ENCODE measurements at places on chromosomes 16 and 17.

DNA sequence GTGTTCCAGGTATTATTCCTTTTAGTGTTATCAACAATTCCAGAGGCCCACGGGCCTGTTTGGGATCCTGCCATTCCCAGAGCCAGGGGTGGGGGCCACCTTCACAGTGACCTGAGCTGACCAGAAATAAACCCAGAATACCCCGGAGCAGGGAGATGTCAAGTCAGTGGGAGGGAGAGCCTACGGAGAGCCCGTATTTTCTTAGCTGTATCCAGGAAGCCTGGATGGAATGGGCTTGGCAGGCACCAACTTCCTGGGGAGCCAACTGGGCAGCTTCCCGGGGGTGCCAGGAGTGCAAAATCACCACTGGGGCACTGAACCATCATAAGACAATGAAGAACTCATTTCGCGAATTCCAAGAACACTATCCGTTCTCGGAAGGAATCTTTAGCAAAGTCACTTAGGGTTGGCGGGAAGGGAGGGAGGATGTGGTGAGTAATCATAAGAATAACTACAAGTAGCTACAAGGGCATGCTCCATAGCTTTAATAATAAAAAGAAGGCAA lies 13.2 kb upstream of the MRTFB start:
- DNase-seq, result no peak

GRCh38 chr17:348692-349425 lies 3.7 kb downstream of the RPH3AL start:
- DNase-seq, result no peak

- DNase-seq, result no peak
Measured at GRCh38 chr17:63082952-63083351, 116.9 kb downstream of the TANC2 start.

GRCh38 chr16:643050-643368 lies 1.4 kb downstream of the MCRIP2 start:
- no peak for DNase-seq

GRCh38 chr17:75636381-75637142 lies 3.3 kb downstream of the SMIM5 start:
- DNase-seq, result no peak

- DNase-seq, result no peak
Measured at GRCh38 chr16:22202261-22202637, 3.8 kb upstream of the EEF2K start.

DNA sequence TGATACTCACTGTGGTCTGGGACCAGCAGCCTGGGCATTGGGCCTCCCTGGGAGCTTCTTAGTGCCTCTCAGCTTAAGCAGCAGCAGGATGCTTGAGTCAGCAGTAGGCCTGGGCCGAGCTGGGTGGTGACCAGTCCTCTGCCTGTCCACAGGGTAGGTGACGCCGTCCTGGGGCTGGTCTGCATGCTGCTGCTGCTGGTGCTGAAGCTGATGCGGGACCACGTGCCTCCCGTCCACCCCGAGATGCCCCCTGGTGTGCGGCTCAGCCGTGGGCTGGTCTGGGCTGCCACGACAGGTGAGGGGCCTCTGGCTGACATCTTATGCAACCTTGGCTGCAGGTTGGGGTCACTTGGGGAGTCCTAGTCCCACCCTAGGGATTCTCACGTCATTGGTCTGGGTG lies 7.4 kb downstream of the SLC26A11 start:
- no peak for DNase-seq

- no peak for DNase-seq
Measured at GRCh38 chr16:69311533-69312387, 610 bp downstream of the VPS4A start.

DNA sequence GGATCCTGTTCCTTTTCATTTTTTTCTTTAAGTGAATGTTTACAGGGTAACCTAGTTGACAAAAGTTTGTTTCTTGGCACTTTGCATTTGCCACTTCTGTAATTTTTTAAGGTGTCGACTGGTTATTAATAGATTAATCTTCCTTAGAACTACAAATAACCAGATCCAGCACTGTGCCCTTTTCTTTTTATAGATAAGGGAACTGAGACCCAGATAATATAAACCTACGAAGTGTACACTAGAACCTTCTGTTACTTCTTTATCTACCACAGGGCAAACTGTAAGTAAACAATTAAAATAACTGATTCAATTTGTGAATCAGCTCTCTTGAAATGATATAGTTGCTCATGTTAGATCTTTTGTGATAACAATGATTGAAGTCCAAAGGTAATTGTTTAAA lies 55.4 kb downstream of the NLK start:
- no peak for DNase-seq

GRCh38 chr17:79711715-79712305 lies 18.9 kb upstream of the ENPP7 start:
- DNase-seq, result no peak

DNA sequence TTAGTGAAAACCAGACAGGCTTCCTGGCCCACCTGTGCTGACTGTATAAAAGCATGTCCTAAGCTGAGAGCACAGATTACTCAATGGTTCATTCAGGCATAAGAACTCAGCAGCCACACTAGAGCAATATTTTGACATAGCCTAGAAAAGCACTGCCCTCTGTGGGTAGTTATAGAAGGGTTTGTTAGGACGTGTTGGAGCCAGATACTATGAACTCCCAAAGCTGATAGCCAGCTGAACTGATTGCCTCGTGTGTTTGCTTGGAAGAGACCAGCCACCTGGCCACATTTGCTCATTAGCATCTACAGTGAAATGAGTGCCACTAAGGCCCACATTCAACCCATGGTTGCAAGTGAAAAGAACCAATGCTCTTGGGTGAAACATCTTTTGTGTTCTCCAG lies 30.8 kb upstream of the ABCA5 start:
- no peak for DNase-seq

DNA sequence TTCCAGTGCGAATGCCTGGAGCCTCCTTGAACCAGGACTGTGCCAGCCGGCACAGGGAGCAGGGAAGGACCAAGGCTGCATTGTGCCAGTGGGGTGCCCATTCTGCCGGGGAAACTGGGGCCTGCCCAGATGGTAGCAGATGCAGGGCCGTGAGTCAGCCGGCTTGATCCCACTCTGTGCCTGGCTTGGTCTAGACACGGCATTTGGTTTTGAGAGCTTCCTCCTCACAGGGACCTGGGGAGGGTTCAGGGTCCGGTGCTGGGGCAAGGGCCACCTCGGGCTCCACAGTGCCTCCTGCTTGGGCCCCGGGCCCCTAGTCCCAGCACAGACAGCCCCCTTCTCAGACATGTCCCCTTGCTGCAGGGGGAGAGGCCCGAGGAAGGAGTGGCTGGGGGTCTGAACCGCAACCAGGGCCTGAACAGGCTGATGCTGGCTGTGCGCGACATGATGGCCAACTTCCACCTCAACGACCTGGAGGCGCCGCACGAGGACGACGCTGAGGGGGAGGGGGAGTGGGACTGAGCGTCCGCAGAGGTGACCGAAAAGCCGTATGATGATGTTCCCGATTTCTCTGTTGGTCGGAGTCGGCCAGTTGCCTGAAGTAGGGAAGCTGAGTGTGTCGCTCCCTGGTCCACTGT lies 7.8 kb upstream of the MC1R start:
- no peak for DNase-seq

DNA sequence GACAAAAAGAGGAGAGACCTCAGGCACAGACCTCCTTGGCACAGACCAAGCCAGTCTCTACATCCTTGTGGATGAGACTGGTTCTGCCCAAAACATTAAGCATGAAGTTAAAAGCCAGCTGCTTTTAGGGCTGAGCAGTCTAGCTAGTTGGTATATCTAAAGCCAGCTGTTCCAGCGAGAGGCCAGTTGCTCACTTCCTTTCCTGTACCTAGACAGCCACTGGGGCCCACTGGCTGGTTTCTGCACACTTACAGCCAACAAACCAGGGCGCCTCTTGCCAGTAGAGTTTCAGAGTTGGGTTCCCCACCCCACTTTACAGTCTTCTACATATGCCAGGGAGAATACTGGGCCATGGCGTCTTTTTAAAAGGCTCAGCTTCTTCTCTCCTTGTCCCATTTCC lies 242.4 kb downstream of the ZFHX3 start:
- DNase-seq, result no peak

GRCh38 chr17:51672065-51672464 lies 411.7 kb downstream of the UTP18 start:
- no peak for DNase-seq

GRCh38 chr16:24531166-24531565 lies 8.2 kb upstream of the RBBP6 start:
- no peak for DNase-seq

- no peak for DNase-seq
Measured at GRCh38 chr16:82728901-82729300, 102.1 kb downstream of the CDH13 start.

- DNase-seq, result no peak
Measured at GRCh38 chr16:17294856-17295255, 175.9 kb downstream of the XYLT1 start.

GRCh38 chr16:82421851-82422250 lies 204.9 kb upstream of the CDH13 start:
- DNase-seq, result no peak

DNA sequence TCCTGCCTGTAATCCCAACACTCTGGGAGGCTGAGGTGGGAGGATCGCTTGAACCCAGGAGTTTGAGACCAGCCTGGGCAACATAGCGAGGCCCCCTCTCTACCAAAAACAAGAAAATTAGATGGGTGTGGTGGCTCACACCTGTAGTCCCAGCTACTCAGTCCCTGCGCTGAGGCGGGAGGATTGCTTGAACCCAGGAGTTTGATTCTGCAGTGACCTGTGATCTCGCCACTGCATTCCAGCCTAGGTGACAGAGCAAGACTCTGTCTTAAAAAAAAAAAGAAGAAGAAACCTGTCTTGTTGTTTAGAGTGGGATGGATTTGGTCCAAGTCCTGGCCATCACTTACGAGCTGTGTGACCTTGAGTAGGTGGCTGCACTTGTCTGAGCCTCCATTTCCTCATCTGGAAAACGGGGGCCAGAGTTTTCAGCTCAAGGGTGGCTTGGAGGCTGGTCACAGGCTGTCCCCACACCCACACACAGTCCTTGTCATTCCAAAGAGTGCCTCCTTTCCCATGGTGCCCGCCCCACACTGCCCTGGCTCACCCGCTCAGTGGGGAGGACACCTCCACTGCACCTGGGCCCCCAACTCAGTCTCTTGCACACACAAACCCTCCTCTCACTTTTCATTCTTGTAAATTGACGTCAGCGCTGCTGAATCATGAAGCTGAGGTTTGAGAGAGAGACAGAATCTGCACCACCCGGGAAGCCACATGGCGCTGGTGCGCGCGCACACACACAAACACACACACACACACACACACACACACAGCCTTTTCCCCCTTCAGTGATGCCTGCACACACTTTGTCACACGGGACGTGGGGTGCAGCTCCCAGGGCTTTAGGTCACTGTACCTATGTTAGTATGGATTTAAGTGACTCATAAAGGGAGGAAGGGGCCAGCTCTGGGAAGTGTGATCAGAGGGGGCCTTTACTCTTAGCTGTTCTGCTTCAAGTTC lies 4.2 kb downstream of the SOCS1 start:
- DNase-seq, result peak; percentile 35

DNA sequence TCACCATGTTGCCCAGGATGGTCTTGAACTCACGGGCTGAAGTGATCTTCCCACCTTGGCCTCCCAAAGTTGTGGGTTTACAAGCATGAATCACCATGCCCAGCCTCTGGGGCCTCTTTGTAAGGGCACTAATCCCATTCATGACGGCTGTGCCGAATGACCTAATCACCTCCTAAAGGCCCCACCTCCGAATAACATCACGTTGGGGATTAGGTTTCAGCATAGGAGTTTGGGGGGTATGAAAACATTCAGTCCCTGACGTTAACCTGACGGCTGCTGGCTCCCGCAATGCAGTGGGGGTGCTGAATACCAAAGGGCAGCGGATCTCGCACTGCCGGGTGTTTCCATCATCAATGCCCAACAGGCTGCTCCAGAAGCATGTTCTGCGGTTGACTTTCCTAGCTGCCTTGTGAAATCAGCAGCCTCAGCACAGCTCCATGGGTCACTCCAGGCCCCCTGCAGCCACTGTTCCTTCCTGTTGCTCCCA lies 120.8 kb upstream of the SEC14L1 start:
- no peak for DNase-seq

GRCh38 chr17:61144617-61145564 lies 254.8 kb upstream of the TBX2 start:
- DNase-seq, result no peak

- DNase-seq, result no peak
Measured at GRCh38 chr17:37359682-37360188, 16.1 kb upstream of the C17orf78 start.

DNA sequence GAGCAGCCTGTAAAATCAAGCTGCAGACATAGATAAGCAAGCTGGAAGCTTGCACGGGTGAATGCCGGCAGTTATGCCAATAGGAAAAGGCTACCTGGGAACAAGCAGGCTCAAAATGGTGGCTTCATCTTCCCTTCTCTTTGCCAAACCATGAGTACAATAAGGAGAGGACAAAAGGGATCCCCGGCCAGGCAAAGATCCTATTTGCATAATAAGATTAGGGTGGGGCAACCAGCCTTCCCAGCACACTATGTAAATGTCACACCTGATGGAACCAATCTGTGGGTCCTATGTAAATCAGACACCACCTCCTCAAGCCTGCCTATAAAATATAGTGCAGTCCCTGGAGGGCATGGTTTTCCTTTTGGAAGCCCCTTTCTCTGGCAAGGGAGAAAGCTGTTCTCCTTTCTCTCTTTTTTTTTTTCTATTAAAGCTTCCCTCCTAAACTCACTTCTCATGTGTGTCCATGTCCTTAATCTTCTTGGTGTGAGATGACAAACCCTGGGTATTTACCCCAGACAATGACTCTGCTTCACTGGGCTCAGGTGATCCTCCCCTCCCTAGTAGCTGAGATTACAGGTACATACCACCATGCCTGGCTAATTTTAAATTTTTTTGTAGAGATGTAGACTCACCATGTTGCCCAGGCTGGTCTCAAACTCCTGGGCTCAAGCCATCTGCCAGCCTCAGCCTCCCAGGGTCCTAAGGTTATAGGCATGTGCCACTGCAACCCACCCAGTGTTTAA lies 44.2 kb downstream of the PSMD12 start:
- no peak for DNase-seq

GRCh38 chr16:7185689-7186088 lies 147.0 kb upstream of the RBFOX1 start:
- DNase-seq, result no peak

DNA sequence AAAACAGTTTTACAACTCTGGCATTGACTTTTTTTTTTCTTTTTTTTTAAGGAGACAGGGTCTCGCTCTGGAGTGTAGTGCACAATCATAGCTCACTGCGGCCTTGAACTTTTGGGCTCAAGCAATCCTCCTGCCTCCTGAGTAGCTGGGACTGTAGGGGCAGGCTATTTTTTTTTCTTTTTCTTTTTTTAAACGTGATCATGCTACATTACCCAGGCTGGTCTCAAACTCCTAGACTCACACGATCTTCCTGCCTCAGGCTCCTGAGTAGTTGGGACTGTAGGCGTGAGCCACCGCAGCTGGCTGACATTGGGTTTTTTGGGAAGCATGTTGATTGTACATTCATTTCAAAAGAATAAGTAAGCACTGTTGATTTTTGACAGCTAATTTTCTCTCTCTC lies 32.1 kb downstream of the TNRC6A start:
- no peak for DNase-seq

Data from activated naive CD4-positive, alpha-beta T cell (primary cell).